ENCODE measurements at places on chromosomes 12 and 14.

- DNase-seq, result no peak
Observed at GRCh38 chr14:68607867-68608573, 184.8 kb downstream of the ZFP36L1 start.

- no peak for DNase-seq
Observed at GRCh38 chr12:55194382-55194781, 26.4 kb upstream of the OR10A7 start.

DNA sequence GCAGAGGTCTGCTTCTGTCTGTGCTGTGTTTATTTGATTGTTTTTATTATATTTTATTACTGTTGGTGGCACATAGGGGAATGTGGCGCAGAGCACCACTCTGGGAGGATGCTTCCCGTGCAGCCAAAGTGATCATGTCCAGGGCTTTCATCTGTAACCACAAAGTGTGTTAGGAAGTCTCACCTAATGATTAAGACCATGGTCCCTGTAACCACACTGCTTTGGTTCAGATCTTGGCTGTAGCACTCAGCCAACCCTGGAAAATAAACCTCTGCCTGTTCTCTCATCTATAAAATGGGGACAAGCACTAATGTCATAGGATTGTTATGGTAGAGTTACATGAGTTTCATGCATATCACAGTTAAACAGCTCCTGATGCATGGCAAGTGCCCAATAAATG lies 1.9 kb downstream of the RESF1 start:
- no peak for DNase-seq

DNA sequence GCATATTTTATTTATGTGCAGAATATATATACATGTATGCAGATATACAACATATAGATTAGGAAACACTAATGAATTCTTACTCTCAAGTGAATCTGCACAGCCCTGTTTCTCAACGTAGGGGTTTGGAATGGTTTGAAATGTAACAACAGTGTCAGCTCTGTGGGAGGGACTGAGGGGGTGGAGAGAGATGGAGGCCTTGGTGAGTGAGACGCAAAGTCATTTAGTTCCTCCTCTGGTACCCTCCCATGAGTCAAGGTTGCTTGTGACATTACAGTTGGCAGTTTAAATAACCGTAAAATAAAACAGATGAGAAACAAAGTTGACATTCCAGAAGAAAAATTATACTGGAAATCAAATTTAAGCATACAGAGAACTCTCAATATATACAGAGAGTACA lies 313.0 kb upstream of the PRKD1 start:
- DNase-seq, result no peak

GRCh38 chr12:6618483-6619225 lies 11.5 kb upstream of the CHD4 start:
- DNase-seq, result no peak

- no peak for DNase-seq
Observed at GRCh38 chr12:69927164-69927563, 102.1 kb downstream of the MYRFL start.

DNA sequence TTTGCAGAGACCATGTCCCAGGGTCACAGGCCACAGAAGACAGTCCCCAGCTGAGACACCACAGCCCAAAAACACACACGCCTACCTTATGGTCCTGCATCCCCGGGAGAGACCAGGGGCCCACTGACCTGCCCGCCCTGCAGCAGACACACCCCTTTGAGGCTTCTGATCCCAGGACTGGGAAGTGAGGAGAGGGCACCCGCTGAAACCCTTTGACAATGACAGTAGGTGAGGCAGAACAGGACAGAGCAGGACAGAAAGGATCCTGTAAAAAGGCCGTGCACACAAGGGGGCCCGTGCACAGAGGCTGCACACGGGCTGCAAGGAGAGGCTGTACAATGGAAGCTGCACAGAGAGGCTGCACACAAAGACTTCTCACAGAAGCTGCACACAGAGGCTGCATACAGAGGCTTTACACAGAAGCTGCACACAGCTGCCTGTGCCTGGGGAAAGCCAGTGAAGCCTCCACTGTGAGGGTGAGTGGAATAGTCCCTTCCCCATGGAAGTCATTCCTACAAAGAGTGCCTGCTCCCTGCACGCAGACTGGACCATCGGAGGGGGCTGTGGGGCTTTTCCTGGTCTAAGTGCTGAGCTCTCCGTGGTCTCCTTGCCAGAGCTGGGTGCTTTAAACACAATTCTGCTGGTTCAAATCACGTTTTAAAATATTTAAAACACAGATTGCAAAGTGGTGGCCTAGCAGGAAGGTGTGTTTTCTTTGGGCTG lies 16.6 kb upstream of the SFSWAP start:
- DNase-seq, result no peak

DNA sequence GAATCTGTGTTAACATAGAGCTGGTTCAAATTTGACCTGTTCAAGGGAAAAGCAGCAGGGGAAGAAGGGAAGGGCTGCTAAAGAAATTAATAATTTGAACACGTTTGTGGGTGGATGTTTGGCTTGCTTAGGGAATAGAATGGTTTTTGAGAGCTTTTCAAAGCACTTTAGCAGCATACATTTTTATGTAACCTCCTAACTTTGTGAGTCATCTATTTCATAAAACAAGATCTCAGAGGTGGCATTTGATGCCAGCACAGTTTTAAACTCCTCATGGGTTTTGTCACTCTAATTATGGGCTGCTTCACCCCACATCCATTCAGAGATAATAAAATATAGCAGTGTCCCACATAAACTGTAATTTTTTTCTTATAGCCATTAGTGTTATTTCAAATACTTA lies 143.8 kb downstream of the ACSS3 start:
- no peak for DNase-seq

DNA sequence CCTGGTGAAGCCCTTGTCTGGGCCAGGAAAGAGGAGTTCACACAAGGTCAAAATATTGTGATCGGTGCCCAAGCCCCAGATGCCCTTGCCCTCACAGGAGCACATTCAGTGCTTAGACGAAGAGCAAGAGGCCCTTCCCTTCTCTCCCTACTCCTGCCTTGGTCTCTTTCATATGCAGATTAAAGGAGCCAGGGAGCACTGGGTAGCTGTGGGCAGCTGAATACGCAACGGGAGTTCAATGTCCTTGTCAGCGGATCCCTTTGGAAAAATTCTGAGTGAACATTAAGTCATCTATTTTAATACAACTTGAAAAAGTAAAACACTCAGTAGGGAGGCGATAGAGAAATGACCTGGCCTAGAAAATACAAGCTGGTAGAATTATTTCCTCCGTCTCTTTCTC lies 1489.4 kb downstream of the AACS start:
- DNase-seq, result no peak

DNA sequence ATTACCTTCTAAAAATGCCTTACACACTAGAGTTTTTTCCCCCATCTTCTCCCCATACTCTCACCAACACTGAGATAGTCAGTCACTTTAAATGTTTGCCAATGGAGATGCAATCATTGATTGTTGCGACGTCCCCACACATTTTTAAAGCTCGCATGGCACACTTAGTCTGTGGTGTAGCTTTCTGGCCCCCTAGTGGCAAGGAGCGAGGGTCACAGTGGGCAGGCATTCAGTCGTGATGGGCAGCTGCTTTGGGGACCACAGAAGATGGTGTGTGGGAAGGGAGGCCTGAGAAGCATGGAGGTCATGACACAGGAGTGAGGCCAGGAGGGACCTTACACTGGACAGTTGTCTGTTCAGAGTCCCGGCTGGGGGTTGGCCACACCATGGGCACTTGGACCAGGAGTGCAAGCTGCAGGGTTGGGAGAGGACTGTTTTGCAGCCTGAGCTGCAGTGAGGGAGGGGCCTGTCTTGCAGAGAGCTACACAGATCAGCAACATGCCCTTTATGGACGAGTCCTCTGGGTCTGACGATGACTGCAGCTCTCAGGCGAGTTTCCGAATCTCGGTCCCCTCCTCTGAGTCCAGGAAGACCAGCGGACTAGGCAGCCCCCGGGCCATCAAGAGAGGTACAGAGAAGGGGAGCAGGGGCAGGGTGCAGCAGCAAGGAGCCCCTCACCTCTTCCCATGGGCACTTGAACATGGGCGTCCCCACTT lies 28.6 kb downstream of the PIGH start:
- no peak for DNase-seq

DNA sequence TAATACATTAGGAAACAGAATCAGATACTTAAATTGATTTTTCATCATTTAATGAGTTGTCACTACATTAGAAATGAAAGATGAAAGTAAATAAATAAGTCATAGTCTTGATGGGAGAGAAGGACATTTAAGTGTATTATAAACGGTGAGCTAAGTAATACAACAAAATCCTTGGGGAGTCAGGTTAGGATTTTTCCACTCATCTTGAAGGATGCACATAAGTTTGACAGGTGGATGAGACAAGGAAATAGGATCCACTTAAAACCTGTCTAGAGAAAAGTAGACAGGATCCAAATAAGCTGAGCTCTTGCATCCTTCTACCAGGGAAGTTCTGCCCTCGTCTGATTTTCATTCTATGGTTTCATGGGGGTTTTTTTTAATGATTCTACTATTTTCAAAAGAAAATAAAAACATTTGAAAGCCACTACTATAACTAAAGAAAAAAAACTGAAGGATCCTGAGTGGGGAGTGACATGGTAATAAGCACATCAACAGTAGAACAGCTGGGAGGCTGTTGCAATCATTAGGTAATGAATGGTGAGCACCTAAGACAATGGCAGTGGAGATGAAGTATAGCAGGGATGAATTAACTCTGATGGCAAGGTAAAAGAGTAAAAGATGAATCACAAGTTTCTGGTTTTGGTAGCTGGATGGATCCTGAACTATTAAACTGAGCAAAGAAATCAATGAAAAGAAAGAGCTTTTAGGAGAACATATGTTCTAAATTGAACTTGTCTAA lies 17.0 kb downstream of the CEP128 start:
- DNase-seq, result no peak

DNA sequence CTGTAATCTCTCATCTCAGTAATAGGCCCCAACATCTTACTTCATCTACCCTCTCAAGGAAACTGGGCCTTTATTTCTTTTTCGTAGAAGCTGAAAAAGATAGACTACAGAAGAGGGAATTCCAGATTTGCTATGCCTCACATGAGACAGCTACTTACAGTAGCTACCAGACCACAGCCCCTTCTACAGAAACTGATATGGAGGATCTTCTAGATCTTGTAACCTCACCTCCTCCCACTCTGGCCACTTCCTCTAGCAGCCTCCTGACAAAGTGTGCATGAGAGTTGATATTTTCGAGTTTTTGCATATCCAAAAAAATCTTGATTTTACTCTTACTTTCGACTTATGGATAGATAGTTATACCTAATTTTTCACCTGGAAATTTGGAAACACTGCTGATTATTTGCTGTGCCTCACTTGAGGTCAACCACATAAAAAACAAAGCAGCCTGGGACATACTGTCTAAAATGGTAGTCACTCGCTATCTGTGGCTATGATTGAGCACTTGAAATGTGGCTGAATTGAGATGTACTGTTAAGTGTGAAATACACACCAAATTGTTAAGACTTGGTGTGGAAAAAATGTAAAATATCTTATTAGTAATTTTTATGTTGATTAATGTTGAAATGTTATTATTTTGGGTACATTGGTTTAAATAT lies 86.3 kb upstream of the NID2 start:
- DNase-seq, result no peak

DNA sequence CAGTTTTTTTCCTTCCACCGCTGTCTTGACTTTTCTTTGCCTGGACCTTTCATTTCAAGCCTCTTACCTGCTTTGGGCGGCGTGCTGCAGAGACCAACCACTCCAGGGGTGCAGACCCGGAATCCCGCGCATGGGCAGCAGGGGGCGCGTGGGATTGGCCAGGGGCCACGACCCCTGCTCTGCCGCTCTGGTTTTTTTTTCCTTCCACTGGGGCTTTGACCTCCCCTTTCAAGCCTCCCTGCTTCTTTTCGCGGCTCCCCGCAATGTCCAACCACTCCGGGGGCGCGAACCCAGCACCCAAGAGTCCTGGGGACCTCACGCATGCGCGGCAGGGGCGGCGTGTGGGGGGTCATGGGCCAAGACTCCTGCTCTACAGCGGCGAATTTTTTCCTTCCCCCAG lies 325.1 kb downstream of the ALG10 start:
- DNase-seq, result no peak

- no peak for DNase-seq
Observed at GRCh38 chr14:82657186-82657675, 1123.6 kb upstream of the SEL1L start.

GRCh38 chr14:63647696-63648410 lies 6.2 kb upstream of the WDR89 start:
- no peak for DNase-seq

DNA sequence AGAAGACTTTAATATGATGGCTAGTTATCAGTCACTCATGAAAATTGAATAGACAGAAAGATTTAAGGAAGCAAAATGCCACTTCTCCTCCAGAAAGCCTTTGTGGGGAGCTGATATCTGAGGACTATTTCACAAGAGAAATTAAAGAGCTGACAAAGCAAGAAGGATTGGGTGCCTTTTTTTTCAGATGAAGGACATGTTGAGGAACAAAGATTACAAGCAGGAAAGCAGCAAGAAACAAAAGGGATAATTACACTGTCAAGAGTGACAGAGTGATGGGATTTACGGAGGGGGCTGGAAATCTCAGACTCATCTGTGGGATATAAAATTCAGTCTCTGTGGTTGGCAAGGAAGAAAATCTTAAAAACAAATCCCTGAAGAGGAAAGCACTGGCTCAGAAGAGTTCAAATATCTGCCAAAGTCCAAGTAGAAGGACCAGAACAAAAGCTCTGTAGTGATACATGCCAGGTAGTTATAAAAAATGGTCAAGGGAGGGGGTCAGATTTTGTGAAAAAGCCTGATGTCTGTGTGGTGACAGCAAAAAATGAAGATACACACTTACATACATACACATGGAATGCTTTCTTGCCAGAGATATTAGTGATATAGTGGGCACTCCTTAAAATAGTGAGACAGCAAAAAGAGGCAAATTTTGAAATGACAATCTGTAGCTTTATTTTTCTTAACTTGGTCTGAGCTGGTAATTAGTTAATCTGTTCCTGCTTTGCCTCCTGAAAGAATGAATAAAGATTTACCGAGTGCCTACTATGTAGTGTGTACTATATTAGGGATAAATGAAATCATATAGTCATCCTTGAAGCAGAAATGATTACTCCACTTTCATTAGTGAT lies 62.9 kb downstream of the EPS8 start:
- DNase-seq, result no peak

- no peak for DNase-seq
Observed at GRCh38 chr12:33296529-33296928, 143.1 kb downstream of the SYT10 start.

- no peak for DNase-seq
Observed at GRCh38 chr12:53047221-53048032, 2.4 kb upstream of the TNS2 start.

GRCh38 chr14:89394972-89395371 lies 22.1 kb downstream of the FOXN3 start:
- DNase-seq, result no peak

- DNase-seq, result no peak
Observed at GRCh38 chr12:122886851-122887818, 8.8 kb downstream of the VPS37B start.

- no peak for DNase-seq
Observed at GRCh38 chr14:53570411-53571387, 385.9 kb downstream of the BMP4 start.

GRCh38 chr14:26870722-26871617 lies 273.1 kb upstream of the NOVA1 start:
- DNase-seq, result no peak

GRCh38 chr14:37678916-37679315 lies 83.5 kb downstream of the TTC6 start:
- no peak for DNase-seq

Data from NCI-H1436 treated with DMSO at 0.1 percent for 48 hours (cell line).